ENCODE measurements at places on chromosomes 11 and 22. TPM values are rescaled to one million over a fixed set of nuclear protein-coding genes. Genes with fewer than 3 reads are reported as not detected.

DNA sequence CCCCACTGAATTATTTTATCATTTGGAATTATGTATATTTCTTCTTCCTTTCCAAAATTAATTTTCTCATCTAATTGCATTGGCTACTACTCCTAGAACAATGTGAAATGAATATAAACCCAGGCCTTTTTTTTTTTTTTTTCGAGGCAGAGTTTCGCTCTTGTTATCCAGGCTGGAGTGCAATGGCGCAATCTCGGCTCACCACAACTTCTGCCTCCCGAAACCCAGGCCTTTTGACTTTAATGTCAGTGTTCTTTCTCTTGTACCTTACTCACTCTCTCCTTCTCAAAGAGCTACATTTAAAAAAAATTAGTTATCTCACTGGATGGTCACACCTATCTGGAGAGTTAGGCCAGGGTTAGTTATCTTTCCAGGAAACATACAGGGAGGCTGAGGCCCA is 35.3 kb upstream of the LRRC32 start:
- no peak for DNase-seq

- peak; percentile 49 for DNase-seq
Measured at GRCh38 chr22:46561435-46561905, 24.1 kb upstream of the CELSR1 start.

DNA sequence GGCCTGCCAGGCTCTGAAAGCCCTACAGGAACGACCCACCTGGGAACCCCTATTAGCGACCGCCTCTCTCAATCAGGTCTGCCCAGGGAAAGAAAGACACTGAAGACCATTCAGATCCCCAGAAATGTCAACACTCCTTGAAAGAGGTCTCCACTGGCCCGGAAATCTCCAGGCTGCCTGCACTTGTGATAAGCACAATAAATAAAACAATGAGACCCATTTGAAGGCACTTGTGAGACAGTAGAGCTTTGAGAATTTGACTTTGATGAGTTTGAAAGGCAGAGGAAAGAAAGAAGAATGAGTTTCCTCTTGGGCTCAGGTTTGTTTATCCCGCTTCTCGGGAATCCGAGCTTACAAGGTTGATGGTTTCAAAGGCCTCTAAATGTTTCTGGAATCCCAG is 416.3 kb downstream of the BUD13 start:
- no peak for DNase-seq

- DNase-seq, result no peak
Measured at GRCh38 chr11:85855341-85855656, at the start of gene CCDC83. TSS of gene CCDC83 (plus strand) at chr11:85855383. CDS start at chr11:85865124, 9,741 bp downstream.

DNA sequence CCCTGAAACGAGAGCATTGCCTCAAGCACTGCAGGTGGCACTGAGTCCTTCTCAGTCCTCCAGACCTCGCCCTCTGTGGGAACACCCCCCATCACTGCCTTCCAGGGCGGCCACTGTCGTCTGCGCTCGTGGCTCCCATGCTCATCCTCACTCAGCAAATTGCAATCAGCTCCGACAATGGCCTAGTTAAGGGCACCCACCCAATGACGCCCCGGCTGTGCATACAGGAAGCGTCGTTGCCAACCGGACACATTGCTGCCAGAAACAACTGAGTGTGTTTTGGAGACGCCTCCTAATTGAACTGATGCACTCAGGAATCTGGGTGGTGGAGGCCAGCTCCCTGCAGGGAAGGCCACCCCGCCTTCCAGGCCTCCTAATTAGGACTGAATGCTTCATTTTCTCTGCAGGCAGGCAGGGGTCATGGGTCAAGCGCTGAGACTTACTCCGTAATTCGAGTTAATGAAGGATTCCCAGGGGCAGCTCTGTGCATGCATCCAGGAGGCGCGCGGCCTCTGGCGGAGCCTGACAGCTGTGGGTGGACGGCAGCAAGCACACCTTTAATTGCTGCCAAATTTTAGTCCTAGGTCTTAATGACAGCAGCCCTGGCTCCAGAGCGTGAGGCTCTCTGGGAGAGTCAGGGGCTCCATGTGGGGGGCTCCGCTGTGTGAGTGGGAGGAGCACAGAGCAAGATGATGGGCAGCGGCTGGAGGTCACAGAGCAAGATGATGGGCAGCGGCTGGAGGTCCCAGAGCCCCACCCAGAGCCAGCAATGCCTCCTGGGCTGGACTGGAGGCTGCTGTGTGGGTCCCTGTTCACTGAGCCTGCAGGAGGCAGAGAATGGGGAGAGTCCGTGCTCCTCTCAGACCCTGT is 199.0 kb downstream of the BRD1 start:
- no peak for DNase-seq

DNA sequence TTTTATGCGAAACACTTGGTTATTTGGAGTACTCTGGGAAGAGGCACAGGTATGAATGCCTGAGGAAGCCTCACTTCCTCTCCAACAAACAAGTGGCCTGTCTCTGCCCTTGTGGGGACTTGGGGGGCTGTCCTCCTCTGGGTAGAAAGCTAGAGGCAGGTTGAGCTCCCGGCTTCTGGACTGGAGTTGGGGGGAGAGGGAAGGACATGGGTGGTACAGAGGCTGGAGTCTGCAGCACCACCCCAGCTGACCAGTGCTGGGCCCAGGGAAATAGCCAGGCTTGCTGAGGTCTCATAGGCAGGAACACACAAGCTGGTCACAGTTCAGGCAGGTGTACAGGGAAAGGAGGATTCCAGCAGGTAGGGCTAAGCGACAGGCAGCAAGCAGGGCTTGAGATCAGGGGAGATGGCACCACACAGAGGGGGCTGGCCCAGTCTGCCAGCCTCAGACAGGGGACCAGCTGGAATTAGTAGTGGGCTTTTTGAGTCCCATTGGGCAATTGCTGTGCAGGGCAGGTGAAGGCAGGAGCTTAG is 135.3 kb upstream of the TEAD1 start:
- no peak for DNase-seq

DNA sequence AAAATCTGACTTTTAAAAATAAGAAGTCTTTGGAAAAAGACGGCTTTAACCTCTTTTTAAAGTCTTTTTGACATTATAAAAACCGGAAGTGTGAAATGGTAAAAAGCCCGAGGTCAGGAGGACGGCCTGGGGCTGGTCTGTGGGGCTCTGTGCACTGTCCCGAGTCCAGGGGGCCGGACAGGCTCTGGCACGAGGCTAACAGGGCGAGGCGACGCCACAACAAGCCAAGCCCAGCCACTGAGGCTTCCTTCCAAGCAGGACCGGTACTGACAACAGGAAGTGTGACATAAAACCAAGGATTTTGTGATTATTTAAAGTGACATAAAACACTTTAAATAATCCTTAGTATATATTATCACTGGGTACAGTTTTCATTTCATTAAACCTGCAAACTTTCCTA is 39.2 kb downstream of the BRD1 start:
- peak; percentile 45 for DNase-seq

- no peak for DNase-seq
Measured at GRCh38 chr22:32236970-32237369, 18.2 kb downstream of the SLC5A4 start.

The NRXN2 gene
- 0.13 TPM for total RNA-seq

DNA sequence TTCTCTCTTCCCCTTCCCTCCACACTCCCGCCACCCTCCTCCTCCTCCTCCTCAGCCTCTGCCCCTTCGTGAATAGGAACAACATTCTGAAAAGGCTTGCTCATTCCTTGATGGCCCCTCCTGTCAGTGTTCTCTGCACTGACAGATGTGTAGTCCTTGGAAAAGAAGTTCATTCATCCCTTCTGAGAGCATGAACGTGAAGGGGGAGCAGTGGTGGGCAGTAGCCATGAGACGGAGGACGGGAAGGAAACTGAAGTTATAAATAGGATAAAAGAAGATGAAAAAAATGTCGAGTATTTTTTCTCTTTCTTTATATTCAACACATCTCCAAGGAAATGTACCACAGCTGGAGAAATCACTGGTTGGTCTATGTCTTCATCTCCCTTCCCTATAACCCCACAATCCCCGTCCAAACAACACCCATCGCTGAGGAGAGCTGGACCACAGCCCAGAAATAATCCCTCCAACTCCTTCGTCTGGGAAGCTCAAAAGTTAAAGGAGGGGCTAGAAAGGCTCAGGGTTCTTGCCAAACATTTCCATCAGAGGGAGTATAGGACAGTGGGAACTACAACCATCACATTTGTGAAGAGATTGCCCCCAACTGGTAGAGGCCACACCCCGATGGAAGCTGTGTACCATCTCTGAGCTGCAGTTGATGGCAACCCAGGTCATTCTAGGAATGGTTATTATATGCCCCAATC is 33.5 kb downstream of the ETS1 start:
- no peak for DNase-seq

- DNase-seq, result no peak
Measured at GRCh38 chr11:128581561-128582272, 5.6 kb downstream of the ETS1 start.

GRCh38 chr11:91846002-91846401 is 378.6 kb upstream of the FAT3 start:
- no peak for DNase-seq

The SHISAL1 gene
- not detected for total RNA-seq

- no peak for DNase-seq
Measured at GRCh38 chr11:36657610-36658267, 59.7 kb upstream of the RAG2 start.

The OR4X1 gene
- not detected for total RNA-seq

GRCh38 chr11:13880634-13881033 is 81.9 kb upstream of the SPON1 start:
- DNase-seq, result no peak

- no peak for DNase-seq
Measured at GRCh38 chr11:131593301-131593700, 222.9 kb downstream of the NTM start.

The TNNI2 gene
- total RNA-seq, result not detected

The HDHD5 gene
- total RNA-seq, result 40.7 TPM

DNA sequence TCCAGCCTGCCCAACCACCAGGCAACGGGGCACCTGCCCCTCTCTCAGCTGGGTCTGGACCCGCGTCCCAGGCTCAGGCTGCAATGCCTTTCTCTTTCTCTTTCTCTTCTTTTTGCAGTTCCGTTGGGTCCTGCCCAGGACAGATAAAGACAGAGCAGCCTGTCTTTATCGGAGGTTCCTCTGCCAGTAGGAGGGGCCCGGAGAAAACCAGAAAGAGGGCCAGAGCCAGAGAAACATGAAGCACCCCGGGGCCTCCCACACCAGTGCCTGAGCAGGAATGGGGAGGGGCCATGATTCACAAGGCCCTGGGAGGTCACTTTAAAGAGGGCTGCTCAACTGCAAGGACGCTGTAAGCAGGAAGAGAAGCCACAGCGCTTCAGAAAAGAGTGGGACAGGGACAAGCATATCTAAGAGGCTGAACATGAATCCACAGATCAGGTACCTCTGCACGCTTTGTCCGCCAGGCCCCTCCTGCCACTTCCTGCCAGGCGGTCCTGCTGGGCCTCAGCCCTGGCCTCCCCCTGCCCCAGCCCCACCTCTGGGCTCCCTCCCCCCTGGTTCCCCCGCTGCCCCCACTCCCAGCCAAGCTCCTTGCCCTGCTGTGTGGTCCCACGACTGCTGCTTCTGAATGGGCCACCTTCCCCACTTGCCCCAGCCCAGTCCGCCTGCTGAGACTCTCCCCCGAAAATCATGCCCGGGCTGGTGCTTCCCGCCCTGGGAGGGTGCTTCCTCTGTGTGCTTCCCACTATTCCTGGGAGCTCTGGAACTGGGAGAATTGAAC is at the start of gene APOBEC3C:
TSS of gene APOBEC3C (plus strand) at position 316 of the 781 bp plus-strand sequence. CDS start at position 422, 106 bp downstream.
- DNase-seq, result peak; percentile 94

The NEFH gene
- total RNA-seq, result 4.7 TPM

DNA sequence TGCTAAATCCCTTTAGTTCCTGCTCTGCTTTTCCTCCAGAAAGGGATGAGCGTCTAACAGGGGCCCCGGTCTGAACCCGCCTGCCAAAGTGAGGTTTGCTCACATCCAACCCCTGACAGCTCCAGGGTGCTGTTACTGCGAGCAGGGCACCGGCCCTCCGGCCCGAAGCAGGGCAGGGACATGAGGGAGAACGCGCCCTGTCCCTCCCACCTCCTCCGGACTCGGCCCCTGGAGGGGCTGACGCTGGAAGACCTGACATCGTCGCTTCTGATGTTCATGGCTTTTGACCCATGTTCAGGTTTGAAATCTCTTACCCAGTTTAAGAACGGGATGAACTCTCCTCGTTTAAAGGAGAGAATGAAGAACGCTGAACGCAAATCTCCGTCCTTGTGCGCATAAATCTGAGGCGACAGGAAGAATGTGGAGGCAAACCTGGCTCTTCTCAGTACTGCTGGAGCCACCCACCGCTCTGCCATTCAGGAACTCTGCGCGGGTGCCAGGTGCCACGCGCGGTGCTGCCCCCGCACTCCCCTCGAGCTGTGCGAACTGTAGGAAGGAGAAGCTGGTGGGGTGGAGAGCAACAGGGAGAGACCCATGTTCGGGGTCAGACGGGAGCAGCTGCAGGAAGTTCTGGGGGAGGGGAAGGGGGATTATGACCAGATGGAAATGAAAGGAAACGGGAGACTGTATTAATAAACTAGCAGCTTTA is 826 bp upstream of the EEF1G start:
- no peak for DNase-seq

The P2RY2 gene
- total RNA-seq, result not detected

- DNase-seq, result peak; percentile 93
Measured at GRCh38 chr22:21652010-21652546, 10.0 kb downstream of the SDF2L1 start.

- DNase-seq, result peak; percentile 61
Measured at GRCh38 chr22:40726514-40726913, 47.2 kb downstream of the MCHR1 start.

GRCh38 chr11:57240757-57241156 is 3.7 kb upstream of the APLNR start:
- DNase-seq, result no peak

- no peak for DNase-seq
Measured at GRCh38 chr11:126821827-126822226, 178.7 kb downstream of the KIRREL3 start.

The GAL gene
- not detected for total RNA-seq

The GSTP1 gene
- total RNA-seq, result 330 TPM

The MAPK8IP1 gene
- 1.3 TPM for total RNA-seq

DNA sequence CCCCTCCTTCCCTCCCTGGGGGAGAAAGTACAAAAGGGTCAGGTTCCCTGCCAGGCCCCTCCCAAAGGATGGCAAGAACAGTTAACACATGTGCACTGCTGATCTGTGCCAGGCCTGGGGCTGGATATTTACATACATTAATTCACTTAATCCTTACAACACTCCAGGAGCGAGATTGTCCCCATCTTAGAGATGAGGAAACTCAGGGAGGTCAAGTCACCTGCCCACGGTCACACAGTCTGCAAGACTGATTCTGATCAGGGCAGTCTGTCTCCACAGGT is 36.5 kb downstream of the NECTIN1 start:
- DNase-seq, result no peak

All from activated CD8-positive, alpha-beta T cell treated with anti-CD3 and anti-CD28 coated beads, Interleukin-2, amount 10 ng/mL, durations not matched to agents 7 days and 5 days (primary cell).